ENCODE measurements at places on chromosomes 12 and 14.

DNA sequence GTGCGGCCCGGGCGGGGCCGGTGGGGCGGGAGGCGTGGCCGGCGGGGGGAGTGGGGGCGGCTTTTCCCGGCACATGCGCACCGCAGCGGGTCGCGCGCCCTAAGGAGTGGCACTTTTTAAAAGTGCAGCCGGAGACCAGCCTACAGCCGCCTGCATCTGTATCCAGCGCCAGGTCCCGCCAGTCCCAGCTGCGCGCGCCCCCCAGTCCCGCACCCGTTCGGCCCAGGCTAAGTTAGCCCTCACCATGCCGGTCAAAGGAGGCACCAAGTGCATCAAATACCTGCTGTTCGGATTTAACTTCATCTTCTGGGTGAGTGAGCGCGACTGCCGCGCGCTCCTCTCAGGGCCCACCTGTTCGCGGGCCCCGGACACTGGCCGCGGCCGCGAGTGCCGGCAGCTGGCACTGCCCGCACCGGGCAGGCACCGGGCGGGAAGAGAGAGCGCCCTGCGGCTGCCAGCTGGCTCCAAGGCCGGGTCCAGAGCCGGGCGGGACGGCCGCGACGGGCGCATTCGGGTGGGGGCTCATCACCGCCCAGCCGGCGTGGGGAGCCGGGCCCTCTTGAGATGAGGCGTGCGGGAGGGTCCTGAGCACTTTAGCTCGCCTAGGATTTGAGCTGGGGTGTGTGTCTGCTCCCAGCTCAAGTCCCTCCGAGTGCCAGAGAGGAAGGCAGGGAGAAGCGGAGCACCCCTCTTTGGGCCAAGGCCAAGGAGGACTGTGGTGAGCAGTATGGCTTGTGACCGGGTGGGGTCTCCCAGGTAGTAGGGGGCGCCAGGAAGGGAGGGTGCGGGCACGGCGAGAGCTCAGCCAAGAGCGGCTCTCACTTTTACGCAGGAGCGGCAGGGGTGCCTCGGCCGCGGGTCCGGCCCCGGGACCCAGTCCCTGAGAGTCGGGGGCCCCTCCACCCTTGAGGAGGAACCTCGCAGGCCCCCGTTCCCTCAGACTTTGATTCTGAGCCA is at the start of gene CD9:
TSS of gene CD9 (plus strand) at position 145 of the 957 bp plus-strand sequence. CDS start at position 245, 100 bp downstream.
- DNase-seq: no peak

DNA sequence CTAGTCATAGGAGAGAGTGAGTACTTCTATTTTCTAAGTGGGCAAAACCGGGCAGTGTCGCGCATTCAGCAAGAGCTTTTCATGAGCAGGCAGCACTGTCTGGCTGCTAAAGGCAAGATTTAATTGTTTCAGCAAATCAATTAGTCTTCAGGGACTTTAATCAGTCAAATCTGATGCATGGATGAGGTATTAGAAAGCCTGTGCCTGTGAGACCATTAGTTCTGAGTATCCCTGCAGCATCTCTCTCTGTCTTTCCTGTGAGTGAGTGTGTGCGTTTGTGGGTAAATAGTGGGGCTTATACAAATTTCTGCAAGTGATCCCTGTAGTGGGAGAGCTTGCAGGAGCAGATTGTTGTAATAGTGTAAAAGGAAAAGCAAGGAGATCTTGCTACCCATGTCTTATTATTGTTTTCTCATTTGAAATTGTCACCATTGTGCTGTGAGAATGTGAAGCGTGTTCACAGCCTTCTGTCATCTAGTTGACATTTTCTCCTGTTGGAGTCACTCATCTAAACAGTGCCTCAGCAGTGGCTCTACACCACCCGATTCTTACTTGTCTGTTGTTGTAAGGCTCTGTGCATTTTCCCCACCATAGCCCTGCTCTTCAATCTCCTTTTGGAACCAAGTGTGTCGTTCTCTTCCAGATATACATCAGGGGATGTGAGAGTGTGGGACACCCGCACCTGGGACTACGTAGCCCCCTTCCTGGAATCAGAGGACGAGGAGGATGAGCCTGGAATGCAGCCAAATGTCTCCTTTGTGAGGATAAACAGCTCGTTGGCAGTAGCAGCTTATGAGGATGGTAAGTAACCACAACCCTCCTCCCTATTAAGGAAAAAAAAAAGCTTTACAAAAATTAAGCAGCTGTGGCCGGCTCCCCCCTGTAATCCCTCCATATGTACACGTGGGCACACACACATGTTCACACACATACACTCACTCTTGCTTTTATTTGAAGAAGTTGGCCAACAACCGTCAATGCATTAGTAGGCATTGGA is 53.6 kb downstream of the FBXW8 start:
- DNase-seq: no peak

DNA sequence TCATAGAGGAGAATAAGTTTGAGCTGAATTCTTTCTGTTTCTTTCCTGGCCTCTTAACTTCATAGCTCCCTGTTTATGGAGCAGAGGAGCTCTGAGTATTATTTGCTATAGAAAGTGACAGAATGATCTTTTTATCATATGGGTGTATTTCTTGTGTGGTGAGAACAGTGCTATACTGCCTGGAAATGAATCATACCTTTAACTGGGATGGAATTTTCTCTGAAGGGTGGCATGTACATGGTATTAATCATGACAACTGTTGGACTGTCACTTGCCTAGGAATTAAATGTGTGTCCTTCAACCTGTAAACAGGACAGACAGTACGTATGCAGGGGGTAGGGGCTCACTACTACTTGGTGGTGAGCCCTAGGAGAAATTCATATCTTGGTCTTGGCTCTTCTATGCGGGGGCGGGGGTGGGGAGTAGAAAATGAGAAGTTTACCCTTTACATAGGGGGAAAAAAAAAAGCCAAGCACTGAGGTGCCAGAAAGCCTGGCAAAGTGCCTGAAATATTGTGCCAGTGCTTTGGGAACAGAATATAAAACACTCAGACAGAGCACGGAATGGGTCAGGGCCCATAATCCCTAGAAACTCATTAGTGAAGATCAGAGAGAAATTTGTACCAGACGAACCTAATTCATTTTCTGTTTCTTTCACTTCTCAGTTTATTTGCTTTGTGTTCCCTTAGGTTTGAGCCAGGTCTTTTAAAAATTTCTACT is 33.8 kb downstream of the ARMH4 start:
- DNase-seq: no peak

DNA sequence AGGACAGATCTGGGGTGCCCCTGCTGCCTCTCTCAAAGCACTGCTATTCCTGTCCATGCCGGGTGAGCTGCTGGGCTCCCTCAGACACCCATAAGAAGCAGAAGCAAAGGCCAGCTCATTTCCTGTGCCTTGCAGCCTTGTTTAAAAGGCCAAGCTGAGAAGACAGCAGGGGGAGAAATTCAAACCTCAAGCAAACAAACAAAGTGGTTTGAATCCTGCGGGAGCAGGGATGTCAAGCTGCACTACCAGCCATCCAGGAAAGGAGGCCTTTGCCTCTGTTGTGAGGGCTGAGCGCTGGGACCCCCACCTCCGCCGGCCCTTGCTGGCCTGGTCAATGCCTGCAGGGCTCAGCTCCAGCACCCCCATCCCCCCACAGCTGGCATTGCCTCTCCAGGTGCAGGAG is 176.5 kb downstream of the PIWIL1 start:
- no peak for DNase-seq

- no peak for DNase-seq
Observed at GRCh38 chr14:51298895-51299294, 58.8 kb downstream of the TMX1 start.

DNA sequence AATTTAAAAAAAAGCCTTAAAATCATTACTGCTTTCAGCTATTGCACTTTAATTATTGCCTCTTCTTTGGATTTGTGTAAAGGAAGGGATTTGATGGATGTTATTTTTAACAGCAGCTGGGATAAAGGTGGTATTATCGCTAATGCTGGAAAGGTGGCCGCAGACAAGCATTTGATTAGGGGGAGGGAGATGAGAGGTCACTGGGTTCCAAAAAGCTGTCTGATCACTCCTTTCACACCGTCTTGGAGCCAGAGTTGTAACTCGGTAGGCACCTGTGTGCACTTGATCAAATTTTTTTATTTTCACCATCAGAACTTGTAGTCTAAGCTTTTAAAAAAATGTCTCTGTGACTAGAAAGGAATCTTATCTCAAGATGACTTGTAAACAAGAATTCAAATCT is 99.8 kb downstream of the AKAP6 start:
- DNase-seq: no peak

DNA sequence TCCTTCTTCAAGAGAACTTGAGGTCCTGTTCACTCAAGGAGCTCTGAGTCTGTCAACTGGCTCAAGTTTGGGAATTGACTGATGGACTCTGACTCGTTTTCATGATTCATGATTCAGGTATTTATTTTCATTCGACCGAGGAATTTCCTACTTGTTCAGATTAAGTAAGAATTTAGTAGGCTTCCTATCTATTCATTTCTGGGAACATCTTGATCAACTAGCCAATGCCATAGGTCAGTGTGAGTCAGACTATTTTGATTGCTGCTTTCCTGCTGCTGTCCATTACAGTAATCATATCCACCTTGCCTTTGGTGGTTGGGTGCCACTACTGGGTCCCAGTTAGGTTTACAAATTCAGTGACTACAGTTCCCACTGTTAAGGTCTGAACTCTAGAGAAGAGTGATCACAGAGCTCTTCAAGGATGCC is 6.1 kb downstream of the FAM186A start:
- DNase-seq: no peak

DNA sequence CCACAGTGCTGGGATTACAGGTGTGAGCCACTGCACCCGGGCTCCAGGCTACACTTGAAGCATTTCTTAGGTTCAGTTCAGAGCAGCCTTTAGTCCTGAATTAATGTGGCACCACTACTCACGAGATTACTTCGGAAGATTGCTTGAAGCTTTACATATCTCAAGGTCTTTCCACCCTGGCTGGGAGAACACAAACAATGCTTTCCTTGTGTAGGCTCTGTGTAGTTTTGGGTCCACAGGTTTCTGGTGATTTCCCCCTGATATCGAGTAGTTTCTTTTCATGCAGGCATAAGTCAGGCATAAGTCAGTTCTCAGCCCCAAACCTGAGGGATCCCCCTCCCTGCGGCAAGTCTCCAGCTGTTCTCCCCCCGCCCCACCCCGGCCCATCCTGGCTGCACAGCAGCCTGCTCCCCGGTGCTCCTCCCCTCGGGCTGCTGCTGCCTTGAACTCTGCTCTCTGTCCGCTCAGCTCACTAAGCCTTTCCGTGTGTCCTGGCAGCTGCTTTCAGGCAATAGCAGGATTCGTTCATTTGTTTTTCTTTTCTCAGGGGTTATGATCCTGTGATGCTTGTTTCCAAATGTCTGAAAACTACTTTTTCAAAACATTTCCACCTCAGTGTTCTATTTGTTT is 417.7 kb downstream of the TMEM121 start:
- DNase-seq: no peak

GRCh38 chr14:58571769-58572472 is 65.8 kb upstream of the DACT1 start:
- DNase-seq: peak; percentile 61

- DNase-seq: no peak
Observed at GRCh38 chr12:62760779-62761178, 174.2 kb downstream of the PPM1H start.

DNA sequence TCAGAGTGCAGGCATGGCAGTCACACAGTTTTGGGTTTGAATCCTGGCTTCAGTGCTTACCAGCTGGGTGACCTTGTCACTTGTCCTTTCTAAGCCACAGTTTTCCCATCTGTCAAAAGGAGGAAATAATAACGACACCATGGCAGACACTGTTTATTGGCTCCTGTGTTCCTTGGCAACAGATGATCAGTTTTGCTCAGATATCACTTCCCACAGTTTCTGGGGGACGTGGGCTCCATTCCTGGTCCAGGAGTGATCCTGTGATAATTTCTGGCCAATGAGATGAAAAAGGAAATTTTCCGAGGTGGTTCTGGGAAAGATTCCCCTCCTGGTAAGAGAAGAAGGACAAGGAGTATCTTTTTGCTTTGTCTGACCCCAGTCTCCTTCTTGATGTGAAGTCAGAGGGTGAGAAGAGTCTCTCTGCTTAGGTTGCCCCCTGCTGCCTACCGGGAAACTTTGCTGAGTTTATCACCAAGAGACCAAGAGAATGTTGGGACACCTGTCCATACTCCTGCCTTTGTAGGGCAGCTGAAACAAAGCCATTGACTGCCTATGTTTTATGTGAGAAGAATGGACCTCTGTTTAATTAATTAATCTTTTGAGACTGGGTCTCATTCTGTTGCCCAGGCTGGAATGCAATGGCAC is 178.9 kb upstream of the NRXN3 start:
- DNase-seq: no peak

GRCh38 chr12:28135801-28136439 is 54.3 kb upstream of the CCDC91 start:
- DNase-seq: no peak

GRCh38 chr14:99041141-99041819 is 230.7 kb downstream of the BCL11B start:
- no peak for DNase-seq
